ENCODE measurements at places on chromosomes 16 and 17.

GRCh38 chr16:62970851-62971250, 934.6 kb upstream of the CDH8 start:
- DNase-seq = no peak

DNA sequence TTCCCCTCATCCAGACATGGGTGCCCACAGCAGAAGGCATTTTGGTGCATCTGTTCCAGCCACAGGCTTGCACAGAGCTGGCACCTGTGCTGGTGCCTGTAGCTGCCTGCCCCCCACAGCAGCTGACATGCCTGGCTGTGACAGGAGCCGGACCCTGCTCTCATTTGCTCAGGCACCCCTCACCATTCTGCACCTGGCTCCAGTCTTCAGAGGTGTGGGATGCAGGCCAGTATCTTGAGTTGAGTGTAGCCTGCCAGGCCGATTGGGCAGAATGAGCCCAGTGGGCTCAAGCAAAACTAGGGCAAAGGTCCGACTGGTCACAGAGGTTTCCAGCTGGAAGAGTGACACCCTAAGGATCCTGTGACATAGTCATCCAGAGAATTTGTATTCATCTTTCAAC, 887.7 kb downstream of the CDH11 start:
- no peak for DNase-seq

- DNase-seq = no peak
These were observed 23.7 kb upstream of the CBX4 start for GRCh38 chr17:79862771-79863440.

- no peak for DNase-seq
These were observed 177.1 kb downstream of the RAB11FIP4 start for GRCh38 chr17:31568539-31568938.

DNA sequence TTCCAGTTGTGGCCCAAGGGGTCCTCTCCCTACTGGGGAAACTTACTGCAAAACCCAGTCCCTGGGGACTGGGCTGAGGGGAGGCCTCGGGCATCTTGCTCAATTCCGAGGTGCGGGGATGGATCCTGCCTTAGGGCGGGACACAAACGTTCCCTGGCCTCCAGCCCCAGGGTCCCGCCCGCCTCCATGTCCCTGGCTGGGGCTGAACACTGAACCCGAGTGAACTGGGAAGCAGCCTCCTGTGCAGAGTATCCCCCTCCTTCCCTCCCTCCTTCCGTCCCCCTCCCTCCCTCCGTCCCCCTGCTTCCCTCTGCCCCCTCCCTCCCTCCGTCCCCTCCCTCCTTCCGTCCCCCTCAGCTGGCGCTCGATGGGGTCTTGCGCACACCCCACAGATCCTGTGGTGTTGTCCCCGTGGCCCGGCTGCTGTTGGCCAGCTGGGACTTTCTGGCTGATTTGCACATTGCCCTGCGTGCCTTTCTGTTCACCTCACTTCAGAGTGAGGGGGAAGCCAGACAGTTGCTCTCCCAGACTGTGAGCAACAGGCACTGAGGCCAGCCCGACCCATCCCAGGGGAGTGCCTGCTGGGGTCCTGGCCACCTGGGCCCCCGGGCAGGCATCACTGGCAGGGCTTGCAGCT, 5.5 kb downstream of the TRAF7 start:
- DNase-seq = no peak

GRCh38 chr17:40493697-40494096, 7.7 kb downstream of the TNS4 start:
- no peak for DNase-seq
